NCI-H345 (cell line): ENCODE measurements at places on chromosomes 11 and 22.
A peak's percentile ranks its signal among the peaks of the same experiment; 100 is the strongest.

DNA sequence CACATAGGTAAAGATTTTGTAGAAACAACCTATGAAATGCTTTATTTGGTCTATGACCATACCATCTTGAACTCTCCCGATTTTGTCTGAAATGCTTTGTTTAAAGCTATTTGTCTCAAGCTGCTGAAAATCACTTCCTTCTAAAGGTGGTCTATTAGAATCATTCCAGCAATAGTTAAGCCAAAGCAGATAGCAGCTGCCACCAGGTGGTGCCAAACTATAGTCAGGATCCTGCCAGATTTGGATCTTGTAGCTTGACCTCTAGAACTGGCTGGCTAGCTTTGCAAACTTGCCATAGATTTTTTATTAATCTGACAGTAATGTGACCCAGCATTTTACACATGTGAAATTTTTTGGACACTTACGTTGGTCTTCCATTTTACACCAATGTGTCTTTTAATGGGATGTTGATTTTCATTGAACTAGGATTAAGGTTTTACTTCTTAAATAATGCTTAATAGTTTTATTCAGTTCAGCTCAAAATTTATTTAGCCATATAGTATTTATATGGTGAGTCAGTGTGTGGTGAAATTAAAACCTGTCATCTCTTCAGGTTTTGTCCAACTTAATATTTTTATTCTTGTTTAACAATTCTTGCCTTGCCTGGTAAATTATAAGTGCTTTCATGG, 19.7 kb downstream of the CTR9 start:
- DNase-seq, result peak; percentile 17

DNA sequence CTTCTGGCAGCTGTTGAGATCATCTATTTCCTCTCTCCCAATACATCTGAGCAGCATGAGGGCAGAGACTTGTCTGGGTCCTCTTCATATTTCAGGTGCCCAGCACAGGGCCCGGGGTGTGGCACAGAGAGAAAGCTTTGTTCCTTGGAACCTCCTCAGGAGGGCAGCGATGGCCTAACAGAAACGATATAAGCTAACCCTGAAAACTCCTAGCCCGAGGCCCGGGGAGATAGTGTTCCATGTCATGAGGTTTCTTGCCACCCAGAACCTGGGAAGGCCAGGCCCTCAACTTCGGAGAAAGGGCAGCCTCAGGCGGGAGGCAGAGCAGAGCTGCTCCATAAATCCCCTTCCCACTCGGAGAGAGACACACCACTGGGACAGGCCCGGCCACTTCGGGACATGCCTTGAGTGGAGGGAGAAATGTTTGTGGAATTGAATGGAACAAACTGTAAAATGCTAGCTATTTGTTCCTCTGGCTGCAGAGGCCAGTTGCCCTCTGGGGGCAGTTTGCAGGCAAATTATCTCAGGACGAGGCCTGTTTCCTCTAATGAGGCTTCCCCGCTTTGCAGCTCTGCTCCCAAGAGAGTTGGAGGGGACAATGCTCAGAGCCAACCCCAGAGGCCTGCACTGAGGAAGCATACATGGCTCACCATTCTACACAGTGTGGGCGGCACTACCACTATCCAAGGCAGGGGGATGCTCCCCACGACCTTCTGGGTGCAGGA, 11.6 kb downstream of the ARRB1 start:
- no peak for DNase-seq

DNA sequence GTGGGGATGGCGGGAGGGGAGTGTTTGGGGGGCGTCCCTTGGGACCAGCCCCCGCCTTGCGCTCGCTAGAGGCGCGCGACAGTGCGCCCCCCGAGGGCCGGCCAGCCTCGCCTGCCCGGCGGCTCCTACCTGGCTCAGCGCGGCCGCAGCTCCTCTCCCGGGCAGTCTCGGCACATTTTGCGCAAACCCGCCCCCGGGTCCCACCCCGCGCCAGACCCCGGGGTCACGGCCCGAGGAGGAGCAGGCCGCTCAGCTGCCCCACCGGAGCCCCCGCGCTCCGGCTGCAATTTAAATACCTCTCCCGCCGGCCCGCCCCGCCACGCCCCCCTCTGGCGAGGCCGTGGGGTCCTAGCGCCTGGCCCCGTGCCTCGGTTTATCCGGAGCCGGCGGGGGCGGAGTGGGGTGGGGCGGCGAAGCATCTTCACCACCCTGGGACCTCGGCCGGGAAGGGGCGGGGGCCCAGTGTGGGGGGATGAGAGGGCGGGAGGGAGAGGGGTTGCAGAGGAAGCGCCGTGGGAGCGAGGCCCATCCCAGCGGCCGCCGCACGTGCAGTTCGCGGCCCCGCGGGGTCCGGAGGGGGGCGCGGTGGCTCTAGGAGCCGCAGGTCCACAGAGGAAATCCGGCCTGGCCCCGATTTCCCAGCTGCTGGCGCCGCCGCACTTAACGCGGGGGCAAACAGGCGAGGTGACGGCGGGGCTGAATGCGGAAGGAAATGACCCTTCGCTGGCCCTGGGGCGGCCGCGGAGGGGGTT, at the start of gene LRRC32:
TSS of gene LRRC32 (minus strand) at position 263 of the 752 bp plus-strand sequence. CDS start 4,793 bp downstream, outside the sequence.
- peak; percentile 6 for DNase-seq

GRCh38 chr22:50568626-50569025, 5.9 kb upstream of the SYCE3 start:
- no peak for DNase-seq

GRCh38 chr11:88623531-88623930, 286.0 kb upstream of the CTSC start:
- DNase-seq, result no peak

DNA sequence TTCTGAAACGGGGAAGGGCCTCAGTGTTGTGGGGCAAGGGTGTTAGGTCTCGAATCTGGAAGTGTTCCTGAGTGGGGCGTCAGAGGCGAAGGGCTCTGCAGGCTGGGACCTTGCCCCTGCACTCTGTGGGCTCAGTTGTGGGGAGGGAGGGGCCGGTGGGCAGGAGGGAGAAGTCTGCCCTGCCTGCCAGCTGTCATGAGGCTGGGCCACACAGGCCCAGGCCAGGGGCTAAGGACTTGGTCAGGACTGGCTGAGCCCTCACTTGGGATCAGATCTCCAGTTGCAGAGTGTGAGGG, at the start of gene CRACR2B:
TSS of gene CRACR2B (plus strand) at position 23 of the 296 bp plus-strand sequence. CDS start 689 bp downstream, outside the sequence.
- no peak for DNase-seq

- DNase-seq, result peak; percentile 41
These were observed 200.3 kb downstream of the MYO18B start for GRCh38 chr22:25942115-25942855.

GRCh38 chr11:44313761-44314489, 4.0 kb upstream of the ALX4 start:
- no peak for DNase-seq

GRCh38 chr11:79314906-79315689, 125.7 kb downstream of the TENM4 start:
- no peak for DNase-seq

GRCh38 chr11:68843052-68843561, 1.4 kb upstream of the CPT1A start:
- DNase-seq, result no peak

- no peak for DNase-seq
These were observed 19.4 kb upstream of the PPFIA1 start for GRCh38 chr11:70250876-70251658.

- DNase-seq, result no peak
These were observed 4.5 kb upstream of the MYRF start for GRCh38 chr11:61747967-61748285.

DNA sequence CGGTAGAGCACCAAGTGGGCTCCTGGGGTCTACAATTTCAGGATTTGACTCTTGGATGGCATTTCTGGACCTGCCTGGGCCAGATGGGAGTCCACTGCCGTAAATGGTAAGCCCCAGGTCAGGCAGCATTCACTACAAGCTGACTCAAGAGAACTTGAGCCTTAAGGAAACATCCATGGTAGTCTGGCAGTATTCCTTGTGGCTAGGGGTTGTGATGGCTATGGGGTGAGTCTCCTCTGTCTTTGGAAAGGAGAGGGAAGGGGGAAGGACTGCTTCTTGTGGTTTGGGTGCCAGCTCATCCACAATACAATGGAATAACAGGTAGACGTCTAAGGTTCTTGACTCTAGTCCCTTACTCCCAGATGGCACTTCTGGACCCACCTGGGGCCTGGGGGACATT, 32.3 kb upstream of the POU2AF2 start:
- no peak for DNase-seq

- DNase-seq, result no peak
These were observed 118.2 kb upstream of the BLID start for GRCh38 chr11:122234257-122234656.

DNA sequence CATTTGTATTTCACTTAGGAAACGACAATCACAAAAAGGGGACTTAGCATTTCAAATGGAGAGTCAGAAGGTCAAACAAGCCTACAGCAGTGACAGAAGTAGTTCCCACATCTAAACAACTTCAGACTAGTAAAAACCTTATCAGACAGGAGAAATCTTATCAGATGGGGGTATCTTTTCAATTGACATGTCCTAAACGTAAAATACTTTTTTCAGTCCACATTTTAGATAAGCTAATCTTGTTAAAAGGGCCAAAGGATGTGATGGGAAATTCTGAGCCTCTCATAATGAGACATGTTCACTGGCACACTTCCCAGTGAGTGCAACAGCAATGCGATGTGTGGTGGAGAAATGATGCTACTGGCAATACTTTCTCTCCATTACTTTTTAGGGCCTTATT, 2.4 kb downstream of the MAPK1 start:
- no peak for DNase-seq

GRCh38 chr11:97033178-97033577, 643.4 kb downstream of the JRKL start:
- no peak for DNase-seq

DNA sequence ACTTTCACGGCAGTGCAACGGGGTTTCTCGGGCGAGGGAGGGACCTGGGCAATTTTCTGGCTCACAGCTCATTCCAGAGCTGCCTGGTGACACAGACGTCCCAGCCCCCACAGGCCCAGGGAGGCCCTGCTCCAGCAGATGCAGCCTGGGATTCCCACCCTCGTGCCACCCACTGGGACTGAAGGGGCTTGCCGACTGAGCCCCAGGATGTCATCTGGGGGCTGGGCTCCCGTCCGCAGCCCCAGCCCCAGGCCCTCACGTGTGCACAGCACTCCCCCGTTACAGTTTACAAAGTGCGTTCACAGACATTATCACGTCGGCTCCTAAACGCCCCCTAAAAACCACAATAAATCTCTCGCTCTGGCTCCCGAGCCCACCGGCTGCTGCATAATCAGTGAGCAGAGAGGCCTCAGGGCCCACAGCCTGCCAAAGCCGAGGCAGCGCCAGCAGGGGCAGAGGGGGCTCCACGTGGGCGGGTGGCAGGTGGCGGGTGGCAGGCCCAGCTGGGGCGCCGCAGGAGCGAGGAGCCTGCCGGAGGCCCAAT, 76.9 kb upstream of the TCF20 start:
- no peak for DNase-seq

DNA sequence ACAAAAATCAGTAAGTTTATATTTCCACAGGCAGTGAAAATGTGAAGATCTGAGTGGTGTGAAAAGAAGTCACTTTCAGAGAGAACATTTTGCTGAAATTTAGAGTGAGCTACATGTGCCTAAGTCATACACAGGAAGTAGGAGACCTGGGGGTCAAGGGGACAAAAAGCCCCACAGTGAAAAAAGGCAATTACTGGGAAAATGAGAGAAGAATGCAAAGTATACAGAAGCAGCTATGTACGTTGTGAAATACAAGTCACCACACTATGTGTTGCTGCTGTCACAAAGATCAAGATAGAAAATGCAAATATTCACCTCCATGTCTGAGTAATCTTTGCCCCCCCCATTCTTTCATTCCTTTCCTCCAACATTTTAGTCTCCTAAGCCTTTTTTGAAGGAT, 21.6 kb upstream of the SESN3 start:
- DNase-seq, result no peak

- DNase-seq, result peak; percentile 30
These were observed 20.0 kb downstream of the TRMU start for GRCh38 chr22:46355369-46355995.

- DNase-seq, result no peak
These were observed 5.7 kb upstream of the VSIG10L2 start for GRCh38 chr11:125940145-125940544.

DNA sequence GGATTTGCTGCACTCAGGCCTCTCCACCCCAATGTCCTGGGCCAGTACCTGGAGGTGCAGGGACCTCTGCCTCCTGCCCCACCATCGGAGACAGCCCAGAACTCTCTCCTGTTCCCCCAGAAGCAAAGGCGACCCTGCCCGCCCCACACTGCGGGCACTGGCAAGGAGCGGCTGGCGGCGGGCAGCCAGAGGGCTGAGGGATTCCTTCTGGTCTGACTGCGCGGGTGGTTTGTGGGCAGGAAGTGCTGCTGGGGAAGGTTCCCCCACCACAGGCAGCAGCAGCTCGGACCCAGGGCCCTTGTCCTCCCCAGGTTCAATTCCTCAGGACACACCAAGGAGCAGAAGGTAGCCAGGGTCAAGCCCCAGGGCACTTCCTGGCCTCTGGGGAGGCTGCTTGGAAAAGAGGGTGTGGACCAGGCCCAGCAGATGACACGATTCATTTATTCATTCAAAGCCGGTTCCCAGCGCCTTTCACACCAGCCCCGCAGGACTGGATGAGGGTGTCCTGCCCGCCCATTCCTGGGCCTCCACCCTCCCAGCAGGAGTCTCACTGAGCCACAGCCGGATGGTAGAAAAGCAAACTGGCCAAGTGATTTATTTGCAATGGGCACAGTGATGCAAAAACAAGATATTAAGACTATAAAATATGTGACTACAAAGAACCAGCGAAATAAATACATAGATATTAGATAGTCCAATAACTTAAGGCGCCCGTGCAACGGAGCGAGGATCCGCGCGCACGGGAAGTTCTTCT, 1.2 kb downstream of the PHLDA2 start:
- DNase-seq, result no peak

DNA sequence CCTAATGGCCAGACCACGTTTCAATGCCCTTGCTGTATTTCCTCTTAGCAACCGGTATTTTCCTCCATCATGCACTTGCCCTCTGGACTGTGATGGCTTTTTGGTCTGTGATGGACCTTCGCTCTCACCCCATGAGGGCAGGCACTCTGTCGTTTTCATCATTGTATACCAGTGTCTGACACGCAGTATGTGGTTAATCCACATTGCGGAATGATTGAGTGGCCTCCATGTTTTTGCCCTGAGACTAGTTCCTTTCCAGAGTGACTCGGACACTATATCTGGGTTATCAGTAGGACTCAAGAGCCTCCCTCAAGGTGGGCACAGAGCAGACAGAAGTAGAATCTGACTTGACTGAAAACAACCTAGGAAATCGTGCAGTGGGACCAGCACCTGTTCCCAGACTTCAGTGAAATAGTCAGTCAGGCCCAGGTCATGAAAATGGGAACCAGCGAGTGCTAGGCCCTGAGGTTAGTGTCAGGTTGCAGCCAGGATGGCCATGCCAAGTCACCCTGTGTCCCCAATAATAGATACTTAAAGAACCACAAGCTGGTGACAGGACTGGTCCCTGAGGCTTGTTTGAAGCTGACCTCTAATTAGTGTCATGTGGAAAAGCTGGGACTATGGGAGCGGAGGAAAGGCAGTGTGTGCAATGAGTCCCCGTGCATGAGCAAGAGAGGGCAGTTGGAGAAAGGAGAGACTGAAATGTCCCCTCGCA, 464.7 kb downstream of the INSC start:
- no peak for DNase-seq

GRCh38 chr11:131404010-131404409, 33.6 kb downstream of the NTM start:
- DNase-seq, result no peak

GRCh38 chr11:128187377-128187776, 400.0 kb downstream of the ETS1 start:
- DNase-seq, result no peak
